ENCODE measurements at places on chromosomes 1 and 21.

DNA sequence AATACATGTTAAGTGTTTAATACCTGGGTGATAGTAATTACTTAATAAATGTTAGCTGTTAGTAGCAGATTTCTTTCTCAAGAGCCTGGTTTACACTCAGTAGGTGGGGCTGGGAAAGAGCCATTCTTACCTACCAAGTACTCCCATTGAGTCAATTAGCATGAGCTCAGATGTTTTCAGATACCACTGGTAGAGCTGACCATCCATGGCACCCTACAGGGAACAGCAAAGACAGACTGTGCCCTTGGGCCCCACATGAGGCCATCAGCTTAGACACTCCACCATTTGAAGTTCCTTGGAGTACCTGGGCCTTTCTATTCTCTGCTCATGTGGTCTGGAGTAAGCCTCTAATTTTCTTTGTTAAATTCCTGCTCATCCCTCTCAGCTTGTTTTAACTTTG lies 179.3 kb downstream of the CACNA1E start:
- no peak for DNase-seq

GRCh38 chr1:171740987-171741871 lies 636 bp downstream of the VAMP4 start:
- DNase-seq, result no peak

GRCh38 chr1:57156907-57157306 lies 191.1 kb upstream of the C8B start:
- no peak for DNase-seq

- no peak for DNase-seq
These were observed 81.6 kb upstream of the IRF2BP2 start for GRCh38 chr1:234691567-234691966.

DNA sequence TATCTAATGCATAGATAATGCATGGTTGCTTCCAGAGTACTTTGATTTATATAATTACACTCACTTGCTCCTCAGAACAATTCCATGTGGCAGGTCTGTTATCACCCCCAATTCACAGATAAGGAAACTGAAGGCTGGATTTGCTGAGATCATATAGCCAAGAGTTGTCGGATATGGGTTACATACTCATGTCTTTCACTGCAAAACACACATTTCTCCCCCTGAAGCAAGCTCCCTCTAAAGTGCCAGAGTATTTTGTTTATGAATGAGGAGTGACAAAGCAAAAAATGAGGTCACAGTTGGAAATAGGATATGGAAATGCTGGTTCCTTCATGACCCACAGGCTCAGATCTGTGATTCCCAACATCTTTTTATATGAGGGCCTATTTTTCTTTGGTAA lies 134.2 kb downstream of the ROR1 start:
- no peak for DNase-seq

GRCh38 chr1:35715568-35716002 lies 3.1 kb downstream of the C1orf216 start:
- DNase-seq, result peak; percentile 90

GRCh38 chr1:44505210-44505993 lies 100.3 kb downstream of the RNF220 start:
- no peak for DNase-seq

GRCh38 chr1:214847071-214847810 lies 235.3 kb upstream of the KCNK2 start:
- no peak for DNase-seq

DNA sequence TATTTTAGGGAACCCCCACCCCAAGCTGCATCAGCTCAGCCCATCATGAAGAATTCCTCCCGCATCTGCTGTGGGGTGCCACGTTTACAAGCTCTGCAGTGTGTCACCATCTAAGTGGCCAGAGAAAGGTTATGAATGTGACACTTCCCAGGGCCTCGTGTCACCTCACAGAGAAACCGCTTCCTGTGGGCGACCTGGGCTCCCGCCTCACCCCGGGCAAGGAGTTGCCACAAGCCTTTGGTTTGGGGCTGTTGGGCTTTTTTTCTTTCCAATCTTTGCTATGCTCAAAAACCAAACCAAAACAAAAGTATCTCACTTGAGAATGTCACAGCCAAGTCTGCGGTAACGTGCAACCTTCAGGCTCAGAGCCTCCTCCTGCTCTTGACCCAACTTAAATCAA lies 82.1 kb upstream of the ARHGEF16 start:
- DNase-seq, result no peak

- DNase-seq, result no peak
These were observed 1.4 kb upstream of the STMN1 start for GRCh38 chr1:25907601-25908000.

GRCh38 chr1:185439727-185440415 lies 122.8 kb upstream of the IVNS1ABP start:
- DNase-seq, result no peak

GRCh38 chr21:14080764-14081096 lies 130.0 kb downstream of the LIPI start:
- no peak for DNase-seq

DNA sequence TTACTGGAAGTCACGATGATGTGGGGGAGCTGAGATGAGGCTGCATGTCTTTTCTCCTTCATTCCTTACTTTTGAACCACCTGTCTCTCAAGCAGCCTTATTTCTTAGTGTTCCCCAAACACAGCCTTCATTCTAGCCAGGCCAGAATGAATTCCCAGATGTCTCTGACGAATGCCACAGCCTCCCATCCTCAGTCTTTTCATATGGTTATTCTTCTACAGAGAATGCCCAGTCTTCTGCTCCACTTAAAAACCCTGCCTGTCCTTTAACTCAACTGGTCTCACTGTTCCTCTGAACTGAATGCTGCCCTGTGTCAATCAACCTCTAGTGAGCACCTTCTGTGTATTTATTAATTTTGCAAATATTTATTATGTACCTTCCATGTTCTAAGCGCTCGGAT lies 156.2 kb downstream of the PLA2G4A start:
- no peak for DNase-seq

DNA sequence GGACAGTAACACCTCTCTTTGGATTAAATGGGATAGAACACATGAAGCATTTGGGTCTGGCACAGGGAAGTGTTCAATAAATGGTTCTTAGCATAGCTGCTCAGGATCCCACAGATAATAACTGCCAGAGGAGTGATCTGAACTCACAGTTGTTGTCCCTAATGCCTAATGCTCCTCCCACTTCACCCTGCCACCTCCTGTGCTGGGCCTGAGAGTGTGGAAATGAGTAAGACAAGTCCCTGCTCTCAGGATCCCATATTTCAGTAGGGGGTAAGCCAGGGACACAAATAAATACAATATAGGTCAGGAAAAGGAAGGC lies 19.9 kb upstream of the FOXO6 start:
- DNase-seq, result no peak

DNA sequence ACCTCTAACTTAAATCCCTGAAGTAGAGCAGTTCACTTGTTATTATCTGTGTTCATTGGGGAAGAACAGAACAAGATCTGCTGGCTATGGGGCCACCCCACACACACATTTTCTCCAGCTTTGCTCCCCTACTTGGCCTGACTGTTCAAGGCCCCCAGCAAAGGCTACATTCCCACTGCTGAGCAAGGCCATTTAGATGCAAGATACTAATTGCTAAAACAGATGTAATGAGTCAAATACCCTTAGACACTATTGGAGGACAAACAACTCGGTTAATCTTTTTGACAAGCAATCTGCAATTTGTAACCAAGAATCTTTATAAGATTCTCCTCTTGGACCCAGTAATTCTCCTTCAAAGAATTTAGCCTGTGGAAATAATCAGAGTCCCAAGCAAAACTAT lies 67.7 kb downstream of the NAV1 start:
- DNase-seq, result no peak

DNA sequence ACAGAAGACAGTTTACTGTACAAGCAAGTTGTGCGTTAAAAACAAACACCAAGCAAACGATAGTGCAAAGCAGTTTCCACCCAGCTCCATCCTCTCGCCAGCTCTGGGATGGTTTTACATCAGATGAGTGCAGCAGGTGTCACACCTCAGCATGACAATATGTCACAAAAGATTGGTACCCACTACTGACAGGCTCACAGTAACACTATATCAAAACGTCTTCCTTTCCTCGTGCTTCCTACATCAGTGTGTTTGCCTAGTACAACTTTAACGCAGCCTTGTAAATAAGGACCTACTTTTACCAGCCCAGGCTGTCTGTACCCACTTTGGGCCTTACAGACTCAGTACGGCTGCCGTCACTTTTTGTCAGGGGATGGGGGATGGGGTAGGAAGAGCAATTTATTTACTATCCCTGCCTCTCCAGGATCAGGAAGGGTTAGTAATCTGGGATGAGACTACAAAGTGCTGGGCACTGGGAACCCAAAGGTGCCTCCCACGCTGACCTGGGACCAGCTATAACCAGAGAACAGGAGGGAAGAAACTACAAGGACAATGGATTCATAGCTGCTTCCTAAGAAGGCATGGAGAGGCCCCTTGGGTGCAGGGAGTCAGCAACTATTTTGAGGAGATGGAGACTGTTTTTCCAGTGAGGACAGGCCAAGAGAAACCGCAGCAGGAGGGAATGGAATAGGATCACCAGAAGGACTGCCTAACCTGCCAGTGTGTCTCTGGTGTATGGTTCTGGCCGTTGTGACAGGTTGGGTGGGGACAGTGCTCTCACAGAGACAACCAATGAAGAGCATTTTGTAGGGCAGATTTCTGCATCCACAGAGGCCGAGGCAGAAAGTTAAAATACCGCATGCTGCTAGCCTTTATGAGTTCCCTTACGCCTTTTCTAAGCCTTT lies 30.2 kb downstream of the RUNX3 start:
- no peak for DNase-seq

DNA sequence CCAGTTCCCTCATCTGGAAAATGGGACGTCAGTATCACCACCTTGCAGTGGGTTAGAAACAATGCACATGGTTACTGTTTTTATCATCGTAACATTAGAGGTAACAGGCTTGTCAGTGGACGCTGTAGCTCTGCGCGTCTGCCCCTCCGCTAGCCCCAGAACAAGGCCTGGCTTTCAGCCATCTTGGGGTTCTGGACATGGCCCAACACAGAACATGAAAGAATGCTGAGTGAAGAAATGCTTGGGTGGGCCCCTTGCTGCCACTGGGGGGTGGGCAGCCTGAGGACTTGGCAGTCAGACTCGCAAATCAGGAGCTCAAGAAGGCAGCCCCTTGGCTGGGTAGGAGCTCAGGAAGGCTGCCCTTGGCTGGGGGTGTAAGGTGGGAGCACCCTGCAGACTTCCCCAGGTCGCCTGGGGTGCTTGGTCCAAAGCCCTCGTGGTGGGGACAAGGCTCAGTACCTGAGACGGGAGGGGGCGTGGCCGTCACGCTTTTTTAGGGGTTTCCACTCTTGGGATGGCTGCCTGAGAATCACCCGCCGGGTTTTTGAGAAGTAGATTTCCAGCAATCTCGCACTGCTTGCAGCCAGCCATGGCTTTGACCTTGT lies 51.7 kb downstream of the SLC37A1 start:
- DNase-seq, result no peak

DNA sequence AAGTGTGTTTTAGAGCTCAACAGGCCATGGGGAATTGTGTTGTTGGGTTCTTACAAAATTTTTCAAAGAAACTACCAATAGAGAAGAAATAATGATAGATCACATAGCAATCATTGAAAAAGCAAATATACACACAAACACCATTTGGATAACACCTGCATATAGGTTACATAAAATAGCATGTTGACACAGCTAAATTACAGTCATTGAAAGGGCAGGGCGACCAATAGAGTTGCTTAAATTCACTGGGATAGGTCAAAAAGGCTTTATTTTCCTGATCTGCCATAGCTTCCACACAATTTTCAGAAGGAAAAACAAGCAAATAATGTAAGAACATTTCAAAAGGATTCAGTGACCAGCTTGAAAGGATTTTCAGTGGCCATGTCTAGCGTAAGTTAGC lies 57.9 kb upstream of the FGGY start:
- DNase-seq, result no peak

- DNase-seq, result no peak
These were observed 11.1 kb downstream of the BATF3 start for GRCh38 chr1:212688341-212689047.

DNA sequence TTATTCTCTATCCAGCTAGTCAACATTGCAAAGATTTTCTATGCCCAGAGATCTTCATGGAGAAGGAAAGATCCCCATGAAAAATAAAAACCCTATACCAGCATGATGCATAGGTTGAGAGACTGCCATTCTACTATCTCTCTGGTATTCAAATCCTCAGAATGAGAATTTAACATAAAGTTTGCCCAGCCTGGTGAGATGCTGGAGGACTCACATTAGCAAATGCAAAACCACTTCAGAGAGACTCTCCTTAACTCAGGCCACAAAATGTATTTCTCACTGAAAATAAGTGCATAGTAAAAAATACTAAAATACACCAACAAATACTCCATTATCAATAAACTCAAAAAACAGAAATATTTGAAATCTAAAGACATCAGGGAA lies 430.0 kb upstream of the RUNX1 start:
- DNase-seq, result no peak

- peak; percentile 72 for DNase-seq
These were observed 96.9 kb downstream of the PAPPA2 start for GRCh38 chr1:176559878-176560277.

DNA sequence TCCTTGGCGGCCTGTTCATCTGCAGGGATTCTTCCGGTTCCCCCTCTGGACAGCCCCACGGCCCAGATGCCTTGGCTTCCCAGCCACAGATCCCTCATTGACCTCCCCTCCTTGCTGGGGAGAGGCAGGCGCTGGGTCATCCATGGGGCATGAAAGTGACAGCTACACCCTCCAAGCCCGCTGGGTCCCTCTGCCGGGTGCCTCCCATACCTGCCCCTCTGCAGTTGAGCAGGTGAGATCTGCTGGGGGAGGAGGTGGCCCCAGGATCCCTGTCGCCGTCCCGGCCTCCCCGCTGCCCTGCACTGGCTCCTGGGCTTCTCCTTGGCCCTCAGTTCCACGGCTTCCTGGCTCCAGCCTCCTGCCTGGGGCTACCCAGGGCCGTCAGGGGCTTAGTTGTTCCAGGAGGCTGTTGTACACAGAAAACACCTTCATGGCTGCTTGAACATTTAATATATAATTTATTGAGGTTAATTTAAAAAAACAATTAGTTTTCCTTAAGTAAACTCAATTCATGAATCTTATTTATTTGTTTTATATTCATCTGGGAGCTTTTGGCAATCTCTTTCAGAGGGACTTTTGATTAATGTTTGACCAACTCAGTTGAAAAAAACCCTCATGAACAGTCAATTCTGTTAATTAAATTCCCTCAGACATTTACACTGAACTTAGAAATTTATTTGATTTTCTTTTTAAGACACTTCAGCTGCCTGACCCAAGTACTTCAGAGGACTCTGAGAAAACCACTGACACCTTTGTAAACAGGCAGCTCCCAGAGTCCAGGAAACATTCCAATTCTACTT lies 67.6 kb upstream of the ABCG1 start:
- DNase-seq, result no peak

DNA sequence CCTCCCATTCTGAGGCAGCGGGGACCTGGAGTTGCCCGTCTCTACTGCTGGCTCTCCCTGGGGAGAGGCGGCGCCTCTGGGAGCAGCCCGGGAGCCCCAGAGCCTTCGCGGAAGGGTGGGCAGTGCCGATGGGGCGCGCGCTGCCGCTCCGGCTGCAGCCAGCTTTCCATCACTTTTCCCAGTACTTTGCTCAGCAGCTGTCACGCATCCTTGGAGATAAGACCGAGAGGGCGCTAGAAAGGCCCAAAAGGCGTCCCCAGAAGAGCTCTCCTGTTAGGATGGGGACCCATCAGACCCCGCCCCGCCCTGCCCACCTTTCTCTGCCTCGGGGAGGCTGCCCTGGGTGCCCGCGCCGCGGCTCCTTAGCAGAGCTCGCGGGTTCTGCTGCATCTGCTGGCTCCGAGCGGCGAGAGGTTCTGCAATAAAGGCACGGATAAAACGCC lies 534 bp downstream of the KCNH1 start:
- DNase-seq, result no peak

GRCh38 chr1:3164671-3165070 lies 95.7 kb downstream of the PRDM16 start:
- DNase-seq, result no peak
